ENCODE measurements at places on chromosomes 7 and 10.

- no peak for DNase-seq
Measured at GRCh38 chr7:148397056-148397455, 193.5 kb upstream of the C7orf33 start.

DNA sequence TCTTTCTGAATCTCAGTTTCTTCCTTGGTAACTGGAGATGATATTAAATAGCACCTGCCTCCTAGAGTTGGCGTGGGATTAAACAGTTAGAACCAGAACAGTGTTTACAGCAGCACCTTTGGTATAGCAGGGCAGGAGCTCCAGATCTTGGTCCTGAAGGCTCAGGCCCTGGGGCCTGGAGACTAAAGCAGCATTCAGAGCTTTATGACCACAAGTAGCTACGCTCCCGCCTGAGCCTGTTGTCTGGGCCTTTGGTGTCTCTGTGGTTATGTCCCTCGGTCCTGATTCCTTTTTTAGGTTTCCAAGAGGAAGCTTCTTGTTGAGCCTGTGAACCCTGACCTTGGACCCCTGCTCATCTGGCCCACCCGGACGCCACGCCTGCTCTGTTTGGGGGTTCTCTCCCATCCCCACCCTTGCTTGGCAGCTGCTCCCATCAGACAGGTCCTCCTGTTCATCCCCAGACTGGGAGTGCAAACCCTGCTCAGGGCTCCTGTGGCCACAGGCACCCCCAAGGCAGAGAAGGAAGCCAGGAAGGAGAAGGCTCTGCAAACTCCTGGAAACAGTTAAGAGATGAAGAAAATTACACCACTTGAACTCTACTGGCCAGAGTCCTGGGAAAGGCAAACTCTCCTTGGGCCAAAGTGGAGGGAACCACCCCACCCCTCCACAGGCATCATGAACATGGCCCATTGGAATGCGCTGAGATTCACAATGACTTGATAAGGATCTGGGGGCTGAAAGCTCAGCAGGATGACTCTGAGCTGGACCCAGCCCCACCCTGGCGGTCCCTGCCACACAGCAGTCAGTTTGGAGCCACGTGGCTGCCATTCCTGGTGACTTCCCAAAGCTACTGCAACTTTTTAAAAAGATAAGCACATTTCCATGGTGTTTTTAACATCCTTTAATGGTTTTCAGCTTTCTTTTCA is 50.1 kb upstream of the TMEM72 start:
- DNase-seq: peak; percentile 65

GRCh38 chr10:83373671-83374070 is 765.6 kb upstream of the GHITM start:
- DNase-seq: peak; percentile 2

- no peak for DNase-seq
Measured at GRCh38 chr10:19488592-19489280, 327.5 kb upstream of the PLXDC2 start.

GRCh38 chr7:91264924-91265681 is 870 bp downstream of the FZD1 start:
- peak; percentile 51 for DNase-seq

DNA sequence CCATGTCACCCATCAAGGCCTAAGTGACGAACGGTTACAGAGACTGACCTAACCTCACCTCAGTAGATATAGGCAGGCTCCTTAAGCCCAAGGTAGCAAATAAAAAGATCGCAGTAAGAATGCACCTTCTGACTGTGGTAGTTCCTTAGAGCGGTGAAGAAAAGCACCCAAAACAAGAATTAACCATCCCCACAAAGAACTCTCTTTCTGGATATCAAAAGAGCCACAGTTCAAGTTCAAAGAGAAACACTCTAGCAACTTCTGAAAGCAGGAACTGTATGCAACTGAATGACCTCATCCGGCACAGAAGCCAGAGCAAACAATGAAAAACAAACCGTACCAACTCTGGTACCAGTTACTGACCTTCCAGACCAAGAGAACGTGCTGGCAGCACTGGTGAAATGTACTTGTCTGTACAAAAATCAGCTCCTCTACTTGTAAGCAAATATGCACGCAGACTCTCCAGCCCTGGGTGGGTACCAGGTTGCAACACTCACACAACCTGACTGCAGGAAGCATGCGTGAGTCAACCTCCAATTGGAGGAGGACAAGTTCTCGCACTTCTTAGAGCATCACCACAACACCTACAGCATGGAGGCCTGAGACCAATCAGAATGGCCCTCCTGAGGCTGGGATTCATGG is 202.7 kb downstream of the FAM107B start:
- DNase-seq: no peak

- DNase-seq: no peak
Measured at GRCh38 chr10:96577069-96577468, 9.7 kb downstream of the TM9SF3 start.

- DNase-seq: no peak
Measured at GRCh38 chr10:14163377-14164086, 167.2 kb downstream of the FRMD4A start.

- DNase-seq: no peak
Measured at GRCh38 chr7:112129655-112130323, 76.4 kb downstream of the DOCK4 start.

GRCh38 chr7:139976838-139977656 is 85.7 kb downstream of the PARP12 start:
- DNase-seq: no peak

DNA sequence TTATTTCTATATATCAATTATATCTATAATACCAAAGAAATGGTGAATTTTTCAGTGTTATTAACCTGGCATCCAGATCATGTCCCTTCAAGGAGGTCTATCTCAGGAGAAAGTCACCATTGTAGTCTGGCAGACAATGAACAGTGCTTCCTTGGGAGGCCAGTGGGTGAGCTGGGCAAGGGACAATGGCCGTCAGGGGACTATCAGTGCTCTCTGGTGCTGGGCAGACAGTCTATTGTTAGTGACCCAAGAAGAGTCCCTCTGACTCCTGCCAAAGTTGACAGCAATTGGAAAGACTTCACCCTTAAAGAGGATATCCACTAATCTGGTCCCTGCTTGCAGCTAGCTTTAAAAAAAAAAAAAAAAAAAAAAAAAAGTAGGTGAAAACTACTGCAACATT is 7.1 kb downstream of the JAZF1 start:
- no peak for DNase-seq

GRCh38 chr10:79262131-79262530 is 85.1 kb upstream of the PPIF start:
- DNase-seq: no peak

DNA sequence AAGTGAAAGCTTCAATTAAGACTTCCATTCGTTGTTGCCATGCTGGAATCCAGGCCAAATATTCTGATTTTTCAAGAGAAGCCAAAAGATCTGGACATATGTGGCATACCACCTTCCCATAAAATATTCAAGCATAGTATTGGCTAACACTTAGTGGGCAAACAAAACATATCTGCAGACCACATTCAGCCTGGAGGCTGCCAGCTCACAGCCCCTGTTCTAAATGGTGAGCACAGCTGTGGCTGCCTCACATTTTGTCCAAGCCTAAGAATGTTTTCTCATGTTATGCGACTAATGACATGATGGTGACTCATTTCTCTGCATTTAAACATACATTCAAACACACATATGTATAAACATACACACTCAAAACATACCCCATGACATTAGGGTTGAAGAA is 10.6 kb upstream of the CALU start:
- DNase-seq: no peak

GRCh38 chr7:77464589-77464988 is 48.4 kb upstream of the GSAP start:
- DNase-seq: no peak

DNA sequence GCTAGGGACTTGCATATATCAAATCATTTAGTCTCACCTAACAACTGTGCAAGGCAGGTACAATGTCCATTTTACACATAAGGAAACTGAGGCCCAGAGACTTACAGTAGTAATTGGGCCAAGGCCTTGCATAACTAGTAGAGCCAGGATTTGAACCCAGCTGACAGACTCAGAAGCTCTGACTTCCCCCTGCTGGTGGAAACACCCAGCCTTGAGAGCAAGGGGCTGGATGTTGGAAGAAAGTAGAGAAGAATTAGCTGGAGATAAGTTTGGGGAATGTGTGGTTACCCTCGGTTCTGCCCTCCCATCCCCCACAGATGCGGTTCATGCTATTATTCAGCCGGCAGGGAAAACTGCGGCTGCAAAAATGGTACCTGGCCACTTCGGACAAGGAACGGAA is 2.0 kb downstream of the AP1S1 start:
- DNase-seq: no peak

DNA sequence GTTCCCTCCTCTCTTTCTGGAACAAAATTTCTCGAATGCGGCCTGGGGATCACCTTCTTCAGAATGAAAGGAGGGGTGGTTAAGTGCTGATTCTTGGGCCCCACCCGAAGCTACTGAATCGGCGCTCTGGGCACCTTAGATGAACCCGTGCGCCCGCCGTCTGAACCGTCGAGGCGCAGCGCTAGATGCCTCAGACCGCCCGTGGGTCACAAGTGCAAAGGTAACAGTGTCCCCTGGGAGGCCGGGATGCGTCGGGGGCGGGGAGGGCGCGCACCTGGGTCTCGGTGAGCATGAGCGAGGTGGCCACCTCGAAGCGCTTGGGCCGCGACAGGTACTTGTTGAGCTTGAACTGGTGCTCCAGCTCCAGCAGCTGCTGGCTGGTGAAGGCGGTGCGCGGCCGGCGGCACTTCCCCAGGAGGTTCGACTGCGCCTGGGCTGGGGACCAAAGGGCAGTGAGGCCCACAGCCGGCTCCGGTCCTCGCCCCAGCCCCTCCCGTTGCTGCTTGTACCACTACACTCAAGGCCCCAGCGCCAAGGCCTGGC is 4.2 kb downstream of the MNX1 start:
- DNase-seq: no peak

DNA sequence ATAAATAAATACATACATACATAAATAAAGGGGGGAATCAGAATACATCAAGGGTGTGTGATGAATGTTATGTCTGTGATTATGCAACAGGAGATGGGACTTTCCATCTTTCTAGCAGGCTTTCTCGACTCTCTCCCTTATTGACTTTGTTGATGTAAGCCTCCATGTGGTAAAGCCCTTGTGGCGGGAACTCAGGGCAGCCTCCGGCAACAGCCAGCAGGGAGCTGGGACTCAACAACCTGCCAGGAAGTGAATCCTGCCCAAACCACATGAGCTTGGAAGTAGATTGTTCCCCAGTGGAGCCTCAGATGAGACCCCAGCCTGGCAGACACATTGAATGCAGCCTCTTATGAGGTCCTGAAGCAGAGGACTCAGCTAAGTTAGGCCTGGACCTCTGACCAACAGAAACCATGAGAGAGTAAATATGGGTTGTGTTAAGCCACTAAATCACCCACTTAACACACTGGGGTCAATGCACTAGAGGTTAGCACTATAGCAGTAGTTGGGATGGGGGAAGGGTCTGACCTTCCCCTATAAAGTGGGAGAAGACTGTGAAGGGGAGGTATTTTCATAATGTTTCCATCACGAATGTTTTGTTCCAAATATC is 104.0 kb downstream of the JCAD start:
- DNase-seq: no peak

DNA sequence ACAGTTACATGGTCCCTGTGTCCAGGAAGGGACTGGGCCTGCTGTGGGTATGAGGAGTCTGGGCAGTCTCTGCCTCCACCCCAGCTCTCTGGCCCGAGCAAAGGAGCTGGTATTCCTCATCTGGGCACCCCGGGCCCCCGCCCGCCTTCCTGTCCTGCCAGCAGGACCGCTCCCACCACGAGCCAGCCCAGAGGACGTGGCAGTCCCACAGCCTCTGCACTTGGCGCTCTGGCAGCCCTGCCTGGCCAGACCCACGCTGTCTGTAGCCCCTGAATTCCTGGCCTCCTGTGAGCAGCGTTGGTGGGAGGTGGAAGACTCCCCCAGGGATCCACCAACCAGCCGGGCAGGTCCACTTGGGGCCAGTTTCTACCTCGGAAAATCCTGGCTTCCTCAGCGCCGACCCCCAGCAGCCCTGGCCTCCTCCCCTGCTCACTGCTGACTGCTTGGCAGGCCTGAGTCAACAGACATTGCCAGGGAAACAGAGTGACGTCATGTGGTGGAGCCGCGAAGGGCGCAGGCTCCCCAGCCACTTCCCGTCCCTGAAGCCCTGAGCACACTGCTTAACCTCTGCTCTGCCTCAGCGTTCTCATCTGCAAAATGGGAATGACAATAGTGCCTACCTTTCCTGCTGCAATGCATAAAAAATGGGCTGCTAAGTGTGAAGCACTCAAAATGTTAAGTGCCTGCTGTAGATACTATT is 21.6 kb upstream of the LIMK1 start:
- DNase-seq: peak; percentile 80

DNA sequence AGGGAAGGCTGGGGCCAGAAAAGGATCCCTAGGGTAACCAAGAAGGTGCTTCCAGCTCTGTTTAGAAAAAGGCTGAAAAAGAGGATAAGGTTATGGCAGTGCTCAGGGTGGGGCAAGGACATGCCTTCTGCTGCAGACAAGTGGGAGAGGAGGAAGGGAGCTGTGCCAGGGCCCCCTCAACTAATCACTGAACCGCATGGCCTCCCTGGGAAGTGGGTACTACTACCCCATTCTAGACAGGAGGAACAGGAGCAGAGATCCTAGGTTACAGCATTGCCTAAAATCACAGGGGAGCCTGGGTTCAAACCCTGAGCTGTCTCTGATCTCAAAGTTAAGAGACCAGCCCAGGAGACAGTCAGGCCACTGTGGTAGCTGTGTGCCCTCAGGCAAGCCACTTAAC is 149.7 kb downstream of the GRID1 start:
- no peak for DNase-seq

DNA sequence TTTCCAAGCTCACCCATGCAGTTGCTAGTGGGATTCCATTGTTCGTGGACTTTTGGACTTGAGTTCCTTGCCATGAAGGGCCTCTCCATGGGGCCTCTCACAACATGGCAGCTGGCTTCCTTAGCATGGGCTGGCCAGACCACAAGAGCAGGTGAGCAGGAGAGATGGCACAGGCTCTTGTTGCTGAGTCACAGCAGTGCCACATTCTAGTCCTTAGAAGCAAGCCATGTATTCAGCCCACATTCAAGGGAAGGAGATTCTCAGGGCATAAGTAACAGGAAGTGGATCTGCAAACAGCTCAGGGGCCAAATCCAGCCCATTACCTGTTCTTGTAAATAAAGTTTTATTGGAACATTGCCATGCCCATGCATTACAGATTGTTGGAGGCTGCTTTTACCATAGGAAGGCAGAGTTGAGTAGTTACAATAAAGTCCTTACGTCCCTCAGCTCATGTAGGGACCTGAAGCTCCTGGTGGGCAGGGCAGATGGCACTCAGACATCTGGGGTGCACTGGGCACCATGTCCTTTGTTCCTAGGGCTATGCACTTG is 481.5 kb upstream of the FOXK1 start:
- no peak for DNase-seq

DNA sequence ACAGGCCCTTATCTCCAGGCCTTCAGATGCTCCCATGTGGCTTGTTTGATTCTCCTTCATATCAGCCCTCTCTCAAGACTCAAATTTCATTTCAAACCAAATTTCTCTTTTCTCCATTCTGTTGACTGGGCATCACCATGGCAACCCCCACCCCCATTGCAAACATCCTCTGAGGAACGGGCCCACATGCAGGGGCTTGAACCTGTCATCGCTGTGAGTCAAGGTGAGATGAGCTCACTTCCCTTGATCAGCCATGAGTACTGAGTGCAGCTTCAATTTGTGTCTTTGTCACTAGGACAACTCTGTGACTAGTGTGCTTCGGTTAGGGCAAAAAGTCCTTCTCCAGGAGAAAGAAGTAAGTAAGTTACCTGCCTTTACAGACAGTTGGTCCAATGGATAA is 41.9 kb downstream of the CALML3 start:
- DNase-seq: no peak

Data from muscle of back (tissue), 13 donors.